Activated CD4-positive, alpha-beta T cell treated with anti-CD3 and anti-CD28 coated beads for 1 hour (primary cell): ENCODE measurements at places on chromosomes 5 and 9.

DNA sequence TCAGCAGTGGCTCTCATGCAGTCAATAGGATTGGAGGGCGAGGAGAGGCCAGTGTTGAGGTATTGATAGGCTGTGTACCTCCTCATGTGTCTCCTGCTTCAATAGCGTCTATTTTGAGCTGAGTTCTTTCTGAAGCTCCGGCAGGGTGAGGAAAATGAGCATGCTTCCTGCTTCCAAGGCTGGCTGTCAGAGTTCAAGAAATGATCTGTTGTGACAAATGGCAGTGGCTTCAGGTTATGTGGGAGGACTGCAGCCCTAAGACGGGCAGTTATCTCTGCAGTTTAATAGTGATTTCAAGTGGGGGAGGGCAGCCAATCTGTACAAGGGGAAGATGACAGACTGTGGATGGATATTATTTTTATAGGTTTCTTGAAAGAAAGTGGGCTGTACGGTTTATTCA lies 54.0 kb upstream of the CXCL14 start:
- no peak for DNase-seq

DNA sequence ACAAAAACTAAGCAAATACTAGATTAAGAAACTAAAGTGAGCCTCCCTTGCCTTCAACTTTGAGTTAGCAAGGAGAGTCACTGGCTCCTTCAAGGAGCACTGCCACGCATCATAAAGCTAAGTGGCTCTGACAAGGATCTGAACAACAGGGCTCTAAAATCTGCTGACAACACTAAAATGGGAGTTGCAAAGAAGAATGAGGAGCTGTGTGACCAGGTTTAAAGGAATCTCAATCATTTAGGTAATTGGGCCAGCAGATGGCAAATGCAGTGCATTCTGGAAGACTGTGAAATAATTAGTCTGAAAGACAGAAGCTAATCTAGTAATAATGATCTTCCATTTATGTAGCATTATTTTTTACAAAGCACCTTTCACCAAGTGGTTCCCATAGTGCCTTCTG lies 297.0 kb upstream of the TAS2R1 start:
- DNase-seq = no peak

DNA sequence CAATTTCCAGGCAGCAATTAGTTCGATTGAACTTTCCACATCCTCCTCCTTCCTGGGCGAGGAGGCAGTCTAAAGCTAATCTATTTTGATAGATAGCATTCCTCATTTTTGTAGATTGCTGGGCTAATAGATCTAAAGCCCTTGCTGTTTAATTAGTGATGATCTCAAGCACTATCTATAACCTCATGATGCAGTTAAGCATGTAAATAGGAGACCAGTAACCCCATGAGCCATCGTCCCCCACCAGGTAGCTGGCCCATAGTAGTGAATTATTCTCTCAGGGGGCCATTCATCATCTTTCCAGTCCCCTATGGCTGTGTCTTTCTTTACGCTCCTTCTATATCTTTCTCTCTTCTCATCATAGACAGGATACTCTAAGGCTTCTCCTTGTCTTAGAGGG lies 14.9 kb downstream of the CEL start:
- DNase-seq = no peak

DNA sequence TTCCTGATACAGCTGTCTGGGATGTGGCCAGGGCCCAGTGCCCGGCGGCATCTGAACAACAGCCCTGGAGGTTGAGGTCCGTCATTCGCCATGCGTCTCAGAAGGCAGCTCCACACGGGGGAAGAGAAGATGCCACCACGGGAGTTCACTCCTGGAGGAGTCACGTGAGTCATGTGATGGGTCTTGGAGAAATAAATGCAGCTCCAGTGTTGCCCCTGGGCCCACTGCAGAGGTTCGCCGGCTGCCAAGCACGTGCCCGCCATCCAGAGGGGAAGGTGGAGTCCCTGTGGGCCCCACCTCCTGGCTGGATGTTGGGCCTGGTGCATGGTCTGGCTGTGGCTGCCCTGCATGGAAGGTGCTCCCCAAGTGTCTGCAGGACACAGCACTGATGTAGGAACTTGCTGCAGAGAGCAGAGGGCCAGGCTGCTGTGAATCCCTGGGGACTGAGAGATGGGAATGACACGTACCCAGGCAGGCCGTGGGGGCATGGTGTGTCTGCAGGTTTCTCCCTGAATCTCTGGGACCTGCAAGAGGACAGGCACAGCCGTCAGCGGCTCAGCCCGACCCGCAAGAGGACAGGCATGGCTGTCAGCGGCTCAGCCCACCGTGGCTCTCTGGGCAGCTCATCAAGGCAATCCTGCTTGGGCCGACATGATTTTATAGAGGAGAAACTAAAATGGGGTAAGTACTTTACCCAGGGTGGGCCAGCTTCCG lies 418.3 kb upstream of the IRX4 start:
- no peak for DNase-seq

GRCh38 chr5:129125819-129126218 lies 31.3 kb downstream of the ISOC1 start:
- no peak for DNase-seq

DNA sequence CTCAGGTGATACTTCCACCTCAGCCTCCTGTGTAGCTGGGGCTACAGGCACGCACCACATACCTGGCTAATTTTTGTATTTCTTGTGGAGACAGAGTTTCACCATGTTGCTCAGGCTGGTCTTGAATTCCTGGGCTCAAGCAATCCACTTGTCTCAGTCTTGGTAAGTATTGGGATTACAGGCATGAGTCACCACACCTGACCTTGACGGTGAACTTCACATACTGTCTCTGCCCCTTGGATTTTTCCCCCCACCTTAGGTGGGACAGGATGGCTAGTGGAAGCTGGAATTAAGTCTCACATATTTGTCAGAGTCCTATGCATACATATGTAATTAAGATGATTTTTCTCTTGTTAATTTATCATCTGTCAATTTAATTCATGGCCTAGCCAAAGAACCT lies 20.9 kb upstream of the RFK start:
- no peak for DNase-seq

- no peak for DNase-seq
These were observed 247.0 kb downstream of the TRPM3 start for GRCh38 chr9:70874451-70874850.

DNA sequence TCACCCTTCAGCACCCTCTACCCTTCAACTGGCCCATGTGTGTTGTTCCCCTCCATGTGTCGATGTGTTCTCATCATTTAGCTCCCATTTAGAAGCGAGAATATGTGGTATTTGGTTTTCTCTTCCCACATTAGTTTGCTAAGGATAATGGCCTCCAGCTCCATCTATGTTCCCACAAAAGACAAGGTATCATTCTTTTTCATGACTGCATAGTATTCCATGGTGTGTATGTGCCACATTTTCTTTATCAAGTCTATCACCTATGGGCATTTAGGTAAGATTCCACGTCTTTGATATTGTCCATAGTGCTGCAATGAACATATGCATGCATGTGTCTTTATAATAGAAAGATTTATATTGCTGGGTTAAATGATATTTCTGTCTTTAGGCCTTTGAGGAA lies 325.1 kb upstream of the ADAMTS16 start:
- no peak for DNase-seq

GRCh38 chr5:165477546-165477945 lies 1972.1 kb downstream of the MAT2B start:
- no peak for DNase-seq

- no peak for DNase-seq
These were observed 30.3 kb upstream of the MAST4 start for GRCh38 chr5:66565878-66566277.

- no peak for DNase-seq
These were observed 19.7 kb upstream of the PHYKPL start for GRCh38 chr5:178252258-178252657.

DNA sequence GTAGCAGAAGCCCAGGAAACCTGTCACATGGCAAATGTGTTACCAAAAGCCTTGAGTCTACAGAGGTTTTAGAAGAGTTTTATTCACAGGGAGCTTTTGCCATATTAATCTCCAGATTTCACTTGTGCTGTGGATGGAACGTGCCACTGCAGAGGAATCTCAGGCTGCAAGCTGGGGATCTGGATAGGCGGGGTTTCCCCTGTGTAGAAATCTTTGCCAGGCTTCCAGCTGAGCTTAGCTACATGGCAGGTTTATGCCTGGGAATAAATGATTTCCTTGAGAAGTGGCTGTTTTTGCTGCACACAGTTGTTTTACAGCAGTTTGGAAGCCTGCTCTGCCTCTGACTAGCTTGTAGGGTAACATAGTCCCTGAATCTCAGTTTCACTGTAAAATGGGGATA lies 224.6 kb upstream of the PLPPR1 start:
- DNase-seq = no peak

GRCh38 chr5:155459889-155460500 lies 446.4 kb downstream of the KIF4B start:
- DNase-seq = no peak

GRCh38 chr9:76692458-76693129 lies 71.6 kb upstream of the PCA3 start:
- no peak for DNase-seq

- no peak for DNase-seq
These were observed 106.4 kb upstream of the ELL2 start for GRCh38 chr5:96067894-96068614.

- DNase-seq = no peak
These were observed 5.5 kb upstream of the CAMLG start for GRCh38 chr5:134732819-134733218.

DNA sequence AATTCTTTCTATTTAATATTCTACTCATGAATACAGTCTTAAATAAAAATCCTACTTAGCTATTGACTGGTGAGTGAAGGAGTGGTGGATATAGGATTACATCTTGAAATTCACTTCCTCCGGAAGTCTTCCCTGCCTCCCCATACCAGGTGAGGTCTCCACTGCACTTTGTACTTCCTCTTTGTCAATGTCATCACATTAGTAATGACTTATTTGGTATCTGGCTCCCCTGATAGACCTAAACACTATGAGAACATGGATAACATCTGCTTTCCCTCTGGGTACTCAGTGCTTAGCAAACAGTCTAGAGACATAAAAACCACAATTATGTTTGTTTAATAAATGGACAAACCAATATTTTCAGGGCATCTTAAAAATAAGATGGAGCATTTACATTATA lies 532.1 kb downstream of the PDE4D start:
- no peak for DNase-seq

DNA sequence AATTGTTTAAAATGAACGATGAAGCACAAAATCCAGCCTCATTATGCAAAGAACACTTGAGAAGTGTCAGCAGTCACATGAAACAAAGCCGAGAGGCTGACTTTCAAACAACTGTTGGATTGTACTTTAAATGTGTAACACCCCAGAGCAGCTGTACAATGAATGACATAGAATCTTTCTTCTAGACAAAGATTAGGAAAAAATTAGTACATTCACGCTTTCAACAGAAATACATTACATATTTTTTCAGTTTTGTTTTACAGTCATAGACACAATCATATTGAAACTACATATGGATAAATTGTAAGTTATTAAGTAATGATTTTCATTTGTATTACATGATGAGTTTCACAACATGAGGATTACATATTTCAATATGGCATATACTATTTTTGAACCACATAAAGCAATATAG lies 10.6 kb upstream of the AGXT2 start:
- no peak for DNase-seq

- no peak for DNase-seq
These were observed 53.8 kb downstream of the CDC14B start for GRCh38 chr9:96565671-96566497.

GRCh38 chr5:90853750-90854149 lies 295.2 kb downstream of the ADGRV1 start:
- DNase-seq = no peak

DNA sequence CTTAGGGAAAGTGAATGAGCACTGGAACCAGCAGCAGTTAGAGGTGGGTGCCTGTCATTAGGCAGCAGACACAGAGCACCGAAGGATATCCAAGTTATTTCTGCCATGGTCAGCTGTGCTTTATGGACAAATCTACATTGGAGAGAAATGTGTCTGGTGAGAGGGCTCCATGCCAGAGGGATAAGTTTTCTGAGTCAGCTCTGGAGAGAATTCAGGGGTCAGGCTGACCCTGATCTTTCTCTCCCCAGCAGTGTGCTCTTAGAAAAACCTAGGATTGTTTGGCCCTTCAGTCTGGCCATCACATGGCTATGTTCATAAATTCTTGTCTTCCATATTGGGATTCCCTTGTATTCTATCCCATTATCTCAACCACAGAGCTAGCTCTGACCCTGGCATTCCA lies 8.9 kb upstream of the IL17B start:
- DNase-seq = no peak

GRCh38 chr9:91253488-91253887 lies 108.2 kb downstream of the AUH start:
- DNase-seq = no peak

- no peak for DNase-seq
These were observed 132.0 kb upstream of the WWC1 start for GRCh38 chr5:168159425-168159824.

GRCh38 chr9:124260769-124261603 lies 3.2 kb downstream of the NEK6 start:
- DNase-seq = no peak

DNA sequence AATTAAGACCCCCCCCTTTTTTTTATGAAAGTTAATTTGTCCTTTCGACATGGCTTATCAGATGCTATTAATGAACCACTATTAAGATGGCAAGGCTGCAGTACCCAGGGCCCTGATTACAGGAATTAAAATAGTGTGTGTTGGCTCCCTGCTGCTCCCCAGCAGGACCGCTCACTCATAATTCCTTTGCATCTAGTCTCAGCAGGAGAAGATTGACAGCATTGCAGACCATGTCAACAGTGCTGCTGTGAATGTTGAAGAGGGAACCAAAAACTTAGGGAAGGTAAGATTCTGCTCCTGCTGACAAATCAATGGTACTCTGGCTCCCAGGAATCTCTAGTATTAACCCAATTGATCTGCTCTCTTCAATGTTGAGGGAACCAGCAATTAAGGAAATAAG lies 61.0 kb downstream of the STX17 start:
- no peak for DNase-seq

DNA sequence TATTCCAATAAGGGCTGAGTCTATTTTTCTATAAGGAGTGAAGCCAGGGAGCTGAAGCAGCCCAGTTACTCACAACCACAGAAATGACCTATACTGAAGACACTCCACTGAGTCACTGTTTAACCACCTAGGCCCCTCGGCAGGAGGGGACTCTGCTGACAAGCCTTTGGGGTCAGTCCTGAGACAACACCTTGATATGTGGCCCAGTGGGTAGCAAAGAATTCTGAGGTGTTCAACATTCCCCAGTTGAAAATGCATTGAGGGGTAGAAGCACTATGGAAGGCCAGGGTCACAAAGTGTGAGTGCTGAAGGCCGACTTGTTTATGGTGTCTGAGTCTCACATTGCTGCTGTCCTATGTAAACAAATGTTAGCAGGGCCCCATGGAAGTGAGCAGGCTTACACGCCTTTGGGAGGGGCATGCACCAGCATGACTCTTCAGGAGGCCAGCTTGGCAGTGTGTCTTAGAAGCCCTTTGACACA lies 112.6 kb upstream of the NFIL3 start:
- DNase-seq = no peak

GRCh38 chr5:178586396-178586795 lies 3.8 kb downstream of the COL23A1 start:
- DNase-seq = no peak

GRCh38 chr9:13013991-13014883 lies 239.4 kb downstream of the LURAP1L start:
- no peak for DNase-seq
